ENCODE measurements at places on chromosomes 1 and 21.
A peak's percentile ranks its signal among the peaks of the same experiment; 100 is the strongest.

- no peak for DNase-seq
Measured at GRCh38 chr1:157523774-157524493, 28.4 kb downstream of the FCRL5 start.

- no peak for DNase-seq
Measured at GRCh38 chr1:66767626-66768025, 15.4 kb downstream of the DYNLT5 start.

DNA sequence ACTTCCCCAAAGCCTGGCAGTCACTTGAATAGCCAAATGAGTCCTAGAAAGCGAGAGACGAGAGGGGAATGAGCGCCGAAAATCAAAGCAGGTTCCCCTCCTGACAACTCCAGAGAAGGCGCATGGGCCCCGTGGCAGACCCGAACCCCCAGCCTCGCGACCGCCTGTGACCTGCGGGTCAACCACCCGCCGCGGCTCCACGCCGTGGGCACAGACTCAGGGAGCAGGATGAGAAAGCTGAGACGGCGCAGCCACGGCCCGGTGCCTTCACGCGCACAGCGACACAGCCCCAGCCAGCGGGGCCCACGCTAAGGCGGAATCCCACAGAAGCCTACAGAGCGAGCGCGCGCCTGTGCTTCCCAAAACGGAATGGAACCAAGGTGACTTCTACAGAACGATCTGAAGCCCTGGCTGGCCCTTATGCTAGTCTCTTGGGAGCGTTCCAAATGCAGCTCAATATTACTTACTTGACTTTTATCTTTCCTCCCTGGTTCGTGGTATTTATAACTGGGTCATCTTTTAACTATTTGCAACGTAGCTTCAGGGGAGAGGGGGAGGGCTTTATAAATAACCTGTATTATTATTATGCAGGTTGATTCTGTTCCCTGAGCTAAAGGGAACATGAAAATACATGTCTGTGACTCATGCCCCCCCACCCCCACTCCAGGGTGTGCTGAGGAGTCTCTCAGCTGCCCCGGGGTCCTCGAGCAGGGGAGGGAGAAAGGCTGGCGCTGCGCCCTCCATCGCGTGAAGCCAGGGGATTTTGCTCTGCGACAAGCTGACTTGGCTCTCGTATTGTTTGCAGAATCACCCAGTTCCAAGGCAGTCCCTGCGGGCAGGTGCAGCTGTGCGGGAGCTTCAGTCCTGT, 1.7 kb downstream of the TSPEAR start:
- DNase-seq = peak; percentile 1

DNA sequence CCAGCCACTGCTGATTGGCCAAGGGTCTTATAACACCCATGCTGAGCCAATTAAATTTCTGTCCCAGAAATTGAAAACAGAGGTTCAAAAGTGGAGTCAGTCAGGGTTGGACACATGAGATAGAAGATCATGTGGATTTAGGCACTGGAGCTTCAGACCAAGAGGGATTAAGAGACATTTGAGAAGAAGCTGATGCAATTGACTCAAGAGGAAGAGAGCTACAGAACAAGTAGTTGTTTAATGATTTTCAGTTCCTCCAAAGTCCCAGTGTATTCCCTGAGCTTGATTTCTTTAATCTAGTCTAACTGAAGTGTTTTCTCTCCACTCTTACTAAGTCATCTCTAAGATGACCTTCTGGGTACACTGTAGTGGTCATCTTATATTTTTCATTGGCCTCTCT, 227.1 kb downstream of the DUSP10 start:
- no peak for DNase-seq

DNA sequence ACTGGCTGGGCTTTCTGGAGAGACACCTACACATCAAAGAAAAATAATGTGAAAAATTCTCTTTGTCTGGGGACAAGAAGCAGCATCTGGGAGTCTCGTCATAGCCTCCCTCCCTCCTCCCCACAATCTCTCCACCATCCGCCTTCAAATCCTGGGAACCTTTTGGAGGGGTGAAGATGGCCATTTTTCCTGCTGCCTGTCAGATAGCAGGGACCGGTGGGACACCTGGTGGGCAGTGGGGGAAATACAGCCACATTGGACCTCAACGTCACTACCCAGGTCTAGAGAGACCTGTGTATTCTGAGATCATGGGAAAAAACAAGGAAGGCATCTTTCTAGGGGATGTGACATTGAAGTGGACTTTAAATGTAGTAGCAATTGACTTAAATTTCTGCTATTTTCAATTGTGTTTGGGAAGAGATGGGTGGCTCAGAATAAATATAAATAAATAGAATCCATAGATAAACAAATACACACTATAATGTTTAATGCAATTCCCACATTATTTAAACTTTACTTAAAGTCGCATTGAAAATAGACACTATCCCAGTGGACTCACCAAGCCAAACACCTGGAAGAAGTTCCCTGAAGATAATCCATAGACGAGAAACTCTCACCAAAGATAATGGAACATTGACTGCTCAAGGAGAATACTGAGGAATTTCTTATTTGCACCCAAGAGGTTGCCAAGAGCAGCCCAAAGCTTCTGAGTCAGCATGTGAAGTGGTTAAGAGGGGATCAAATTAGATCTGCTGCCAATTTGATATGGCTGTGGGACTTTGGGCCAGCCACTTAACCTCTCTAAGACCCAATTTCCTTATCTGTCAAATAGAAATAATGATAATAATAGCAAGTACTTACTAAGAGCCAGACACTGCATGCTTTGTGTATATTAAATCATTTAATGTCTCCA, 147.6 kb upstream of the CAMK1G start:
- peak; percentile 56 for DNase-seq

DNA sequence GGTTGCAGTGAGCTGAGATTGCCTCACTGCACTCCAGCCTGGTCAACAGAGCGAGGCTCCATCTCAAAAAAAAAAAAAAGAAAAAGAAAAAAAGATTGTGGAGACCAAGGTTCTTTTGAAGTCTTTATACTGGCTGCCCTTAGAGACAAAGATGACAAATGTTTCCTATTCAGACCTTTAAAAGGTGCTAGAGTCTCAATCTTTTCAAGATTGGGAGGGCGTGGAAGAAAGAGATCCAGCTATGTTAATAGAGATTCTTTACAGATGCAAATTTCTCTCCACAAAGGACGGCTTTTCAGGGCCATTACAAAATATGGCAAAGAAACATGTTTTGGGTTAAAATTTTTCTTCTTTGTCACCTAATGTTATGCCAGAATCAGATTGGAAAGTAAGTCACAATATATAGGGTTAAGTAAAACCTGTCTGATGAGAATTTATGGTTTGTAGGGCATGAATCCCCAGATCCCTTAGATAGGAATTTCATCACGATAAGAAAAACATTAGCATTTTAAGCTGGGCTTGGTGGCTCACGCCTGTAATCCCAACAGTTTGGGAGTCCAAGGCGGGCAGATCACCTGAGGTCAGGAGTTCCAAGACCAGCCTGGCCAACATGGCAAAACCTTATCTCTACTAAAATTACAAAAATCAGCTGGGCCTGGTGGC, 13.0 kb upstream of the MORC3 start:
- DNase-seq = no peak

- peak; percentile 32 for DNase-seq
Measured at GRCh38 chr1:7539769-7540175, 231.3 kb upstream of the VAMP3 start.

GRCh38 chr1:147717706-147718097, 42.7 kb downstream of the GJA5 start:
- DNase-seq = no peak

- no peak for DNase-seq
Measured at GRCh38 chr1:216758161-216758560, 34.9 kb upstream of the ESRRG start.

DNA sequence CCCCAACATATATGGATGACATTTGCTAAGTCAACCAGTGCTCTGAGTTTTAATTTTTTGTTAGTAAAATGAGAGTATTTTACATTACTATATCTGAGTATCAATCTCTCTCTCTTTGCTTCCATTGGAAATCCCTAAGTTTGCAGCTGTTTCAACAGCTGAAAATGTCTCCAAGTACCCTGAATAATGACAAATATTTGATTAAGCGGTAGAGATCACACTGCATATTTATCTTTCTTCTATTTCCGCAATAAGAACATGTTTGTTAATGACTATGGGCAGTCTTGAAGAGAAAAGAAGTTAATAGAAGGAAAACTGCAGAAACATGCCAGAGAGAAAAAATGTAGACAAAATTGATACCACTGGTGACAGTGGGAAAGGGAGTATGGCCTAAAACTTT, 1117.5 kb downstream of the NCAM2 start:
- DNase-seq = peak; percentile 33

DNA sequence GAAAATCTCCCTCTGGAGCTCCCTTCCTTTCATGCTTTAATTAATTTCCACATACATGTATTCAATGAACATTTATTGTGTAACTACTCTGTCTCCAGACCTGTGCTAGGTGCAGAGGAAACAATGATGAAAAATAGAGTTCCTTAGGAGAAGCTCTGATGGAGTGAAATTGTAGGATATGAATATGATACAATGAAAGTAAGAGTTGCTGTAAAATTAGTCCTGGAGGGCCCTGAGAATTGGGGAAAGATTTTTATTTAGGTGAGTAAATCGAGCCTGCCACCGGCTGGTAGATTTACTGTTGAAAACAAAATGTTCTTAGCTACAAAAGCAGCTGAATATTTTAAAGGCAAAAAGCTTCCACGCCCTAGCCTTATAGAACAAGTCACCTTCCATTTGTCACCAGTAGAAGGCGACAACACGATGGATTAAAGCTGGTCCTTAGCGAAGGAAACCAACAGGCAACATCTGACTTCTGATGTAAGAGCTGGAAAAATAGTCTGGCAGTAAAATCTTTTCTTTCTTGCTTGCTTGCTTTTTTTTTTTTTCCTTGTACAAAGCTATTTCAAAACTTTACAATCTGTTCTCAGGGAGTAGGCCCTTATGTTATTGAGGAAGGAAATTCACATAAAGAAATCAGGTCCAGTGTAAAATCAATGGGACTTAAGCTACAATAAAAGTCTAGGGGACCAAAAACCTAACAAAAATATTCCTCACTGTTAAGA, 82.0 kb upstream of the ROR1 start:
- DNase-seq = peak; percentile 66

DNA sequence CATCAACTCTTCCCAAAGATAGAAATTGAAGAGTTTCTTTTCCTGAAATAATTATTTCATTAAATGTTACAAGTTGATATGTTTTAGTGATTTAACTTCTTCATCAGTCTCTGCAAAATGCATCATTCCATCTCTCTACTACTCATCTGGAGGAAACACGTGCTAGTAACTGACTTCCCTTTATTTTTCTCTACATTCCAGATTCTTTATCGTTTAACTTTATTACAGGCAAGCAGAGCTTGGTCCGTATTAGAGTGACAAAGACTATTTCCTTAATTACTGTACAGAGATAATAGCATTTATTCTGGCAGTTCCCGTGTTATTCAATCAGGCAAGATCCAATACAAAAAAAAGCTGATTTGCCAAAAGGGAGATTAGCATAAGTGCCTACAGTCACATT, 88.6 kb downstream of the TM2D1 start:
- DNase-seq = no peak

GRCh38 chr1:111904478-111905218, 84.8 kb downstream of the KCND3 start:
- no peak for DNase-seq

DNA sequence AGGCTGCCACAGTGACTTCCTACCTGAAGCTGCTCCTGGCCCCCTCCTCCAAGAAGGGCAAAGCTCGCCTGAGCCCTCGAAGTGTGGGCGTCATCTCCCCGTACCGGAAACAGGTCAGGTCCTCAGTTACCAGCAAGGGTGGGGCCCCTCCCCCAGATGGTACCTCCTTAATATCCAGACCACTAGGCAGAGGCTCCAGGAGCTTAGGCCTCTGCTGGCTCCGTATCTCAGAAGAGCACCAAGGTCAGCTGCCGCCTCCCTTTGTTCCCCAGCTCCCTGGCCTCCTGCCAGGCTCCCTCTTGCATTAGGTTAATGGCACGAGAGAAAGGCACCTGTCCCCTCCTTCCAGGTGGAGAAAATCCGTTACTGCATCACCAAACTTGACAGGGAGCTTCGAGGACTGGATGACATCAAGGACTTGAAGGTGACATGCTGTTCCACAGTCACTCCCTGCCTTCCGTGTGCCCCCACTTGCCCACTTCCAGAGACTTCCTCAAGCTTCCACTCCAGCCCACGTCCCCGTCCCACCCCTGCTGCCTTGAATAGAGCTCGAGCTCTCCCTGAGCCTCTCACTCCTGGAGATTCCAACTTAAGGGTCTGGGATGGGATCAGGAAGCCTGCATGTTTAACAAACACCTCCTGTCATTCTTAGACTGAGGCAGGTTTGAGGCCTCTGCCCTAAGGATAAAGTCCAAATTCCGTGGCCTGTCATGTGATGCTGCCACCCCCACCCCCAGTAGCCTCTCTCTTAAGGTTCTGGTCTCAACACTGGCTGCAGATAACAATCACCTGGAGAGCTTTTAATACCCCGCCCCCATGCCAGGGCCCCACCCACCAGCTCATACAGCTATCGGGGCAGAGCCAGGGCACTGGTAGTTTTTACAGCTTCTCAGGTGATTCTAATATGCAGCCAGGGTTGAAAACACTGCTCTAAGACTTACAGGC, 8.3 kb downstream of the RHOC start:
- DNase-seq = peak; percentile 51

- no peak for DNase-seq
Measured at GRCh38 chr1:2921970-2922686, 99.1 kb upstream of the ACTRT2 start.

DNA sequence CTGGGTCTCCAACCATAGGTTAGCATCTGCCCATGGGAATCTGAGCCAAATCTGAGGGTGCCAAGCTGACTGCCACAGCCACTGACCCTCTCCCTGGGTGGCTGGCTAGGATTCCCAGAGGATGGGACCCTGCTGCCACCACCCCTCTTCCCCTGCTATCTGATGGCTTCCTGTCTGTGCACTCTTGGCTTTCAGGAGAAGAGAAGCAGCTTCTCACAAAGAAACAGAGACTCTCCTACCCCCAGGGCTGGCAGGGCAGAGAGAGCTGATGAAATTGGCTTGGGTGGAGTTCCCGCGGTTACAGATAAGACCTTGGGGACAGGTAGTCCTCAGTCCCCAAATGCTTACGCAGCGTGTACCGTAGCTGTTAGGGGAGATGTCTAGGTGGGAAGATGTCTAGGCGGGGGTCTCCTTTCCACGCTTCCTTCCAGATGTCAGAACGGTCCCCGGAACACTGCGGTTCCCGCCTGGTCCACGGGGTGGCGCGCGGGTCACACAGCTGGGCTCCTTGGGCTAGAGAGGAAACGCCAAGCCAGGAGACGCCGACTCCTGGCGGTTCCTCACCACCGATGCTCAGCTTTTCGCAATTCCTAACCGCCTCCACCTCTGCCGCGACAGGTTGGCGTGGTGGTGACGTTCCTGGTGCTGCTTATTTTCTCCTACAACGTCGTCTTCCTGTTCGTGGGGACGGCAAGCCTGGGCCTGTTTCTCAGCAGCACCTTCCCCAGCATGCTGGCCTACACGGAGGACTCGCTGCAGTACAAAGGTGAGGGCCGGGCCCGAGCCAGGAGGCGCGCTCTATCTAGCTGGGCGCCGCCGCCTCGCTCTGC, 40.1 kb downstream of the ELK4 start:
- peak; percentile 61 for DNase-seq

GRCh38 chr1:47647327-47647845, 209.5 kb downstream of the FOXD2 start:
- DNase-seq = no peak
